Mammary epithelial cell (primary cell): ENCODE measurements at places on chromosomes 16 and 17. TPM values are rescaled to one million over a fixed set of nuclear protein-coding genes. Genes with fewer than 3 reads are reported as not detected.

SDK2 gene
- 6.3 TPM for polyA plus RNA-seq

KRTAP9-8 gene
- not detected for polyA plus RNA-seq

RAB37 gene
- polyA plus RNA-seq, result not detected

DLG4 gene
- 3.5 TPM for polyA plus RNA-seq

PIK3R6 gene
- polyA plus RNA-seq, result 0.07 TPM

CDRT4 gene
- 0.45 TPM for polyA plus RNA-seq

AANAT gene
- 0.16 TPM for polyA plus RNA-seq

SPSB3 gene
- polyA plus RNA-seq, result 23.2 TPM

KRTAP4-6 gene
- polyA plus RNA-seq, result not detected
